ENCODE measurements at places on chromosomes 16 and 17. TPM values are rescaled to one million over a fixed set of nuclear protein-coding genes. Genes with fewer than 3 reads are reported as not detected.

CCDC144A gene
- 1.4 TPM for total RNA-seq

FSCN2 gene
- total RNA-seq = 0.28 TPM

ABCA8 gene
- 1.8 TPM for total RNA-seq

KRT16 gene
- not detected for total RNA-seq

TP53TG3C gene
- total RNA-seq = not detected

DNA sequence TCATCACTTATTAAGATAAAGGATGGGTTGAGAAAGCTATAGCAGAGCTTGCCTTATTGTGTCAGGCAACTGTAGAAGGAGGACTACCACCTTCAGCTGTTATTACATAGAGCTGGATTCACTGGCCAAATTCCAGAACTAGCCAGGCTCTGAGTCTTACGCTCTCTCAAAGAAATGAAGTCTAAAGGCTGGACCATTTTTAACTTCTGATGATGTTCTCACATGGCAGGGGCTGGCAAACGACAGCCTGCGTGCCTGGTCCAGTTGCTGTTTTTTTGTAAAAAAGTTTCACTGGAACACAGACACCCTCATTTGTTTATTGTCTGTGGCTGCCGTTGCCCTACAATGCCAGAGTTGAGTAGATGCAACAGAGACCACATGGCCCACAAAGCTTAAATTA, 21.2 kb downstream of the TRAF4 start:
- no peak overlapping the region for H3K4me3 ChIP-seq
- no peak for DNase-seq
- H3K36me3 ChIP-seq = peaks cover 16% of the 10 kb centered on the region
- peaks cover 4% of the 10 kb centered on the region for H3K4me1 ChIP-seq

DNA sequence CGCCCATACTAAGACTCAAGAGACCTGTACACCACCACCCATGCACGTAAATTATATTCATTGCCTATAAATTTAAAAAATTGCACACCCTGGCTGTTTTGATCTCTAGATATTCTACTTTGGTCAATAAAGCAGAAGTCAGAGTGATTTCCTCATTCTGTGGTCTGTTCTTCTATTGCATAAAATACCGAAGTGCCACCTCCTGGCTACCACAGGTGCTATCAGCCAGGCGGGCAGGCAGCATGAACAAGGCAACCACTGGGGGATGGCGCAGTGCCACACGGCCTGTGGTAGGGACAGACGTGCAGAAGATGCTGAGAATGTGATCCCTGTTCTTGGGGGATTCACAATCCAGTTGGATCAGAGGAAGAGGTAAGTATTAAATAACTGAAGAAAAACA, 122.3 kb downstream of the CDK5R1 start:
- no peak overlapping the region for H3K27ac ChIP-seq
- H3K36me3 ChIP-seq = no peaks in the 10 kb centered on the region
- no peak for DNase-seq
- no peaks in the 10 kb centered on the region for H3K27me3 ChIP-seq
- H3K4me1 ChIP-seq = no peaks in the 10 kb centered on the region
- no peak overlapping the region for H3K4me3 ChIP-seq

DNA sequence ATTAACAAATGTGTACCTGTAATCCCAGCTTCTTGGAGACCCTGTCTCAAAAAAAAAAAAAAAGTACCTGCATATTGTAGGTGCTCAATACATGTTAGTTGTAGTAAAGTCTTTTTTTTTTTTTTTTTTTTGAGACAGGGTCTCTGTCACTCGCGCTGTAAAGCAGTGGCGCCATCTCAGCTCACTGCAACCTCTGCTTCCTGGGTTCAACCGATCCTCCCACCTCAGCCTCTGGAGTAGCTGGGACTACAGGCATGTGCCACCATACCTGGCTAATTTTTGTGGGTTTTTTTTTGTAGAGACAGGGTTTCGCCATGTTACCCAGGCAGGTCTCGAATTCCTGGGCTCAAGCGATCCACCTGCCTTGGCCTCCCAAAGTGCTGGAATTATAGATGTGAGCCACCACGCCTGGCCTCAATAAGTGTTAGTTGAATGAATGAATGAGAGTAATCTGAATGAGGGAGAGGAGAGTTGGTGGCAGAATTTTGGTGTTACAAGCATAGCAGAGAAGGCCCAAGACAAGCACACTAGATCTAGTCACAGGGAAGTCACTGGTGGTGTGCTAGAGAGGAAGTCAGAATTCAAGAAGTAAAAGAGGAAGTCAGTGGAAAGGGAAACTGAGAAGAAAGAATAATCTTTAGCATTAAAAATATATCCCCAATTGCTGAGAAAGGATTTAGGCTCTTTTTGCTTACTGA, 9.4 kb upstream of the MYL4 start:
- H3K4me3 ChIP-seq = no peak overlapping the region
- H3K27ac ChIP-seq = no peak overlapping the region
- H3K4me1 ChIP-seq = peaks cover 5% of the 10 kb centered on the region
- no peaks in the 10 kb centered on the region for H3K27me3 ChIP-seq
- no peaks in the 10 kb centered on the region for H3K36me3 ChIP-seq

GRCh38 chr17:6461792-6462524, 17.7 kb downstream of the PIMREG start:
- no peaks in the 10 kb centered on the region for H3K27me3 ChIP-seq
- no peaks in the 10 kb centered on the region for H3K36me3 ChIP-seq
- no peak overlapping the region for H3K4me3 ChIP-seq
- H3K4me1 ChIP-seq = peaks cover 7% of the 10 kb centered on the region

- peaks cover 56% of the 10 kb centered on the region for H3K4me1 ChIP-seq
- H3K36me3 ChIP-seq = peaks cover 6% of the 10 kb centered on the region
- peak overlapping the region; percentile 82 for H3K27ac ChIP-seq
- peak; percentile 99 for DNase-seq
- no peaks in the 10 kb centered on the region for H3K27me3 ChIP-seq
- peak overlapping the region; percentile 9 for H3K4me3 ChIP-seq
These were observed 119.8 kb downstream of the HIC1 start for GRCh38 chr17:2174468-2175293.
